ENCODE measurements at places on chromosomes 1 and 21. TPM values are rescaled to one million over a fixed set of nuclear protein-coding genes. Genes with fewer than 3 reads are reported as not detected.

DNA sequence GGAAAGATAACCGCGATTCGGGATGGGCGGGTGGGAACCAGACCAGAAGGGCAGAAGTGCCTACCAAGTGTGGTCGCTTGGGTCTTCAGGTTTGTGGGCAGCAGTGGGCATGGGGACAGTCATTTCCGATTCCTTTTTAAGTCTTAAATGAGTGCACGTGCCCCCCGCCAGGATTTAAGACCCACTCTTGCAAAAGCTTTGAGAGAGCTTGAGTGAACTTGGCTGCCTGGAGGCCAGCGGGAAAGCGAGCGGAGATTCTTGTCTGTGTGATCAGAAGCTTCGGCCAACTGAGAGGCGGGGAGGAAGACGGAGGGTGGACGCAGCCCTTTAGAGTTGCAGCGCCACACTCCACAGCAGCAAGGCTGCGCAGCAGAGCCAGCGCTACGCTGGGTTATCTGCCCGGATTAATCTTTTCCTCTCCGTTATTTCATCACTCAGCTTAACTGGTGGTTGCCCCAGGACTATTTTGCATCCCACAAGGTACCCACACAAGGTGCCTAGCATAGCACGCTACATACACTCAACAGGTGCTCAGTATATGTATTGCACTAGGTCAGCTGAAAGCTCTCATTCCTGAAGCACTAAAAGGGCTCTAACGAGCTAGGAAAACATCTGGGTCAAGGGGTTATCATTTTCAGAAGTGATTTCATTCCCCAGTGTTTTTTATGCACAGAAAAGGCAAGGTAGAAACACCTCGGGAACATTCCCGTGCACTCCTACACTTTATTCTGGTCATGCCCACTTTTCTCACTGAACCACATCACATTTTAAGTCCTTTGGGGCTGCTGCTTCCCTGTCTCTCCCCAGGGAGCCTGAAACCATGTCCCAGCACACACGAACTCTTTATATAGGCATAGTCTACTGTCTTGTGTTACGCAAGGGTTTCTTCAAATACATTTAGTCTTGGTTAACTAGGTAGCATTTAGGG is 1.5 kb upstream of the BATF3 start:
- peak; percentile 21 for DNase-seq

The AMY1B gene
- total RNA-seq = not detected

DNA sequence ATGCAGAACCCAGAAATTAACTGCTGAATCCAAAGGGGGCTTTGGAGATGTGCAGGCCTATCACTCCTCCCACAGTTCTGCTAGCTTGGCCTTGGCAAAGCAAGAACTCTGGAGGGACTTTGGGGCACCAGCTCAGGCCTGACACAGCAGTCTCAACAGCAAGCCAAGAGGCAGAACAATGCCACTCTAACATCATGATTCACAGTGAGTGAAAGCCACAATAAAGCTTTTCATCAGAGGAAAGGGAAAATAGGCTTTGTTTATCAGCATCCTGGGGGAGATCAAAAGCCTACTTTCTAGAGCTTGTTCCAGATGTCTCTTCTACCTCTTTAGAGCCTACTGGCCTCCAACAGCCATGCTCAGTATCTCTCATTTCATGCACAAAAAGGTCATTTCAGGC is 283.4 kb downstream of the KCNH1 start:
- no peak for DNase-seq

- DNase-seq = no peak
Measured at GRCh38 chr1:205528887-205529825, 24.7 kb downstream of the CDK18 start.

GRCh38 chr21:30408782-30409494 is 13.1 kb downstream of the KRTAP13-1 start:
- no peak for DNase-seq

DNA sequence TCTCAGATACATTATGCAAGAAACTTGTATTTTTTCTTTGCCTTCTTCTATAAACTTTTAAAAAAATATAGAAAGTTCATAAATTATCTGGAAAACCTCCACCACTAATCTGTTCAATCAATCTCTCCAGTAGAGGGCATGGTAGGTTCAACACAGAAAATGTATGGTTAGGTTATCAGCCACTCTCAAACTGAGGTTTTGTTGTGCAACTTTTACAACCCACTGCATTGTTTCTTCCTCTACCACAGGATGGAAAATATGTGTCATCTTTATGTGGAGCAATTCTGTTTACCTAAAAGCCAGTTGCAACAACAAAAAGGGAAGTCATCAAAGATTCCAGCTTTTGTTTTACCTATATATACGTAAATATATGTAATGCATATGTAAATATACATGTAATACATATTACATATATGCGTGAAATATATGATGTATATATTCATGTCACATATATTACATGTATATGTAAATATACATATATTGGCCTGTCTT is 3.0 kb upstream of the RGS2 start:
- DNase-seq = no peak

The CCDC190 gene
- not detected for total RNA-seq

The PODN gene
- total RNA-seq = 116 TPM

DNA sequence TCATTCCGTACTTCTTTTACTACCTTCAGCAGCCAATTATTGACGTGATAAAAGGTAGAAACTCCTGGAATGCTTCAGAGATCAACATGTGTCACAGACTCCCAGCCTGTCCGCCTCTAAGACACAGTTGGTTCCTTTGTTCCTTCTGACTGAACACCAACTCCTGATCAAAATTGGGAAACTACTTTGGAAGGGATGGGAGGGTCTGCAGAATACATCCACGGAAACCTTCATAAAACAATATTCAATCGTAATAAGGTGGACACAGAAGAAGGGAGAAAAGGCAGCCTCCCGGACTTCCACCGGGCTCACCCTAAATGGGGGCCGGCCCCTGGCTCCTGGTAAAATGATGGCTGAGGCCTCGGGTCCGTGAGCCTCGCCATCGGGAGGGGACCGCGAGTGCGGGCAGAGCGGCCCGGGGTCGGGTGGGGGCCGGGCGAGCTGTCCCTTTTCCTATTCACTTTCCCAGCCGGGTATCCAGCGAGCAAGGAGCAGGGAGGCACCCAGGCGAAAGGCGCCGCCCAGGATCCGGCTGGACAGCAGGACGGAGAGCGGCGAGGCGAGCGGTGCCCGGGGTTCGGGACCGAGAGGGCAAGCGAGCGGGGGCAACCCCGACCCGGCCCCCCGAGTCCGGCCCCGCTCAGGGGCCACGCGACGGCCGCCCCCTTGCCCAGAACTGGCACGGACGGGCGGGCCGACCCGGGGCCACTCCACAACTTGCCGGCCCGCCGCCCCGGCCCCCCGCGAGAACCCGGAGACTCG is 805 bp downstream of the NRIP1 start:
- DNase-seq = no peak

DNA sequence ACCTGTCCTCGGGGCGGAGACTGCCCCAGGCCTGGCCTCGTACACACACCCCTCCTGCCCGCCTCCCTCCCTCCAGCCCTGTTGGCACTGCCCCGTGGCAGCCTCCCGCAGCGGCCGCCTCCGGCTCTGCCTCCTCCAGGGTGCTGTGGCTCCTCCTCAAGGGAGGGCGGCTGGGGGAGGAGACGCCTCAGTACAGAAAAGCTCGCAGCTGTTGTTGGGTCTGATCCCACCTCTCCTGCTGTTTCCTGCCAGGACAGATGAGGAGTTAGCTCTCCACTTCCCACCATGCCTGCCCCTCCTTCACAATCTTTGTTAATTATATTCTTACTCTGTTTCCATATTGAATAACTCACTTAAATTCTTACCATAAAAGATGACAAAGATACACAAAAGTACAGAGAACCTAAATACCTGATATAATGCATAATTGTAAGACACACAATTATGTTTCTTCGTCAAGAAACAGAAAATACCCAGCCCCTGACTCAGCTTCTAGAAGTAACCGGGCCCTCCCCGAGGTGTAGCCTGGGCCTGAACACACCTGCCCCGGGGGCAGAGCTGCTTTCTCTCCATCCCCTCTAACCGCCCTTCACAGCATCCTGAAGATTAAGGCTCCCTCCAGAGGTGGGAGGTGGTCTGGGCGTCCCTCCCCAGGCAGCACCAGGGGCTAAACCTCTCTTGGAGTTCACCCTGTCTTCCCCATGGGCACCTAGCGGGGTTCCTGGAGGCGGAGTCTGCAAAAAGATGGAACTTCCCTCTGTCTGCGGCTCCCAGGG is 30.6 kb upstream of the COL6A1 start:
- no peak for DNase-seq

The KCNC4 gene
- 4.6 TPM for total RNA-seq

- DNase-seq = no peak
Measured at GRCh38 chr1:219020386-219020785, 153.3 kb upstream of the LYPLAL1 start.

The TRIM17 gene
- not detected for total RNA-seq

GRCh38 chr21:26534517-26534916 is 38.6 kb downstream of the CYYR1 start:
- DNase-seq = no peak

GRCh38 chr1:151924691-151925587 is 15.6 kb upstream of the THEM4 start:
- DNase-seq = no peak

DNA sequence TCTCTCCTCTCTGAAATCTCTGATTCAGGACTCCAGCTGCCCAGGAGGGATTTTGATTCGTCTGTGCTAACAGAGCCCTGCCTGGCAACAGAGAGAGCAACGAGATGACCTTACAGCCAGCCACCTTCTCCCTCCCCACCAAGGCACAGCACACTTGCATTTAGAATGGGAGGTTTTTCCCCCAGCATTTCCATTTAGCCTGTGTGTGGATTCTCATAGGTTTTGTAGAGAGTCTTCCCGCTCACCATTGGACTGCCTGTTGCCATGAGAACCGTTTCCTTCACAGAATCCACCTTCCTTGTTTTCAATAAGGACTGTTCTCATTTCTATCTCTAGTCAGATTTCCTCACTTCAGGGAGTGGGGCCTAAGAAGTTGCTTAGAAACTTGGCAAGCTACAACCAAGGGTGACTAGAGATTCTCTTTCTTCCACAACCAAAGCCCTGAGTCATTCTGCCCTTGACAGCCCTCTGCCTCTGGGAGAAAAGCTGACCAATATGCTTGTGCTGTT is 5.8 kb upstream of the IKBKE start:
- DNase-seq = no peak

DNA sequence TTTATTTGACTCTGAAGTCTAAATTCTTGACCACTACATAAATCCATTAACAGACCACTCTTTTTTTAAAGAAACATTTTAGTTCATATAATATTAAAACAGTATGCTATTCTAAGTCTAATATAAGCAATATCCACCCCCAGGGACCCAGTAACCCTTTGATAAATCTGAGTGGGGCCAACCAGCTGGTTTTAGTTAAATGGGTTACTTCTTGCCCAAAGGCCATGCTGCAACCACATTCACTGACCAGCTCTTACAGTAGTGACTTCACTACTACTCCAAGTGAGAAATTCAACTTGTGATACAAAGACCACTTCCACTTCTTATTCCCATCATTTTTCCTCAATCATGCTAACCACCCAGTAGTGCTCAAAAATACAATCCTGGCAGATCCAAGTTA is 20.5 kb downstream of the FUBP1 start:
- no peak for DNase-seq

DNA sequence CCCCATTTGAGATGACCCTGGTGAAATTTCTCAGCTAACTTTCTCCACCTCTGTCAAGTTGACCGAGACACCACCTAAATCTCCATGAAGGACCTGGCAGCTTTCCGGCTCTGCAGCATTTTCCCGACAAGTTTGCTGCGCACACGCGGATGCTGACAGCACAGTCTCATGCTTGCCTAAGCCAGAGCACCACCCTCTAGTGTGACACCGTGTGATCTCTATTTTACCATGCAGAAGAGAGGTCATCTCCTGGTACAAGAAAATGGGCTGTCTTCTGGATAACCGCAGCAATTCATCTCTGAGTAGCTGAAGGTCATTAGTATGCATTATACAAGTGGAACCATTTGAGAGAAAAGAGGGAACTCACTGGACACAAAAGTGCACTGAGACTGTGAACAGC is 38.9 kb upstream of the H6PD start:
- DNase-seq = no peak

DNA sequence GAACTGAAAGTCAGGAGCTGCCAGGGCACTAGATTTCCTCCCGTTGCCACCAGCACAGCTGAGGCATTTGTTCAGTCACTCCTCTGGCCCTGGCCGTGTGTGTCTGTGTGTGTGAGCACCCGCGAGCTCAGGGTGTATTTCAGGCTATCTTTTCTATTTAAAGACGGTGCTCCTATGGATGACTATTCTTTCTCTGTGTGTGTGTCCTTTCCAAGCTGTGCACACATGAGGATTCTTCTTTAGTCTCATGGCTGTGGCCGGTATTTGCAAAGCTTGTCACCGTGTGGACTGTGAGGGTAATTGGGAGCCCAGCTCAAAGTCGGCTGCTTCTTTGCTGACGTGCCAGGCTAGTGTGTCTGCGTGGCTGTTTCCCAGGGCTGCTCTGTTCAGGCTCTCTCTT is 3.0 kb upstream of the KCND3 start:
- no peak for DNase-seq

GRCh38 chr1:162633081-162633762 is 958 bp downstream of the DDR2 start:
- no peak for DNase-seq

GRCh38 chr1:15761366-15762128 is 3.0 kb downstream of the FBLIM1 start:
- no peak for DNase-seq

The MYOCOS gene
- total RNA-seq = not detected

- DNase-seq = no peak
Measured at GRCh38 chr1:73803380-73803779, 394.6 kb downstream of the LRRIQ3 start.

DNA sequence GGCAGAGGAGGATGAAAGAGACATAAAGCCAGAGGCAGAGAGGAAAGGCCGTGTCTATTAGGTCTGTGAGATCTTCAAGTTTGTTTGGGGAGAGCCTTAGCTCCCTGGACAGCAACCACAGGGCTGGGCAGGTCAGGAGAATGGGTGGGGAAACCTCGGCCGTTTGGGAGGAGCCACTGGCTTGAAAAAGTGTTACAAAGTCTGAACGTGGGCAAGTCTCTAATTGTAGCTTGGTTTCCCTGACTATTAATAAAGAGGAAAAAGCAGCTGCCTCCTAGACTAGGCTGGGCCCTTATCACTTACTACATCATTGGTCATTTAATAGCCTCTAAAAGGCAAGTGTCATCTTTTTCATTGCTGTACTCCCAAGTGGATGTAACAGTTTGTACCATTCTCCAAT is at the start of gene CCDC17:
CCDC17 (minus strand) TSS at position 83 of the 400 bp plus-strand sequence. CDS start 145 bp downstream, outside the sequence.
- DNase-seq = no peak

The NBPF4 gene
- not detected for total RNA-seq

DNA sequence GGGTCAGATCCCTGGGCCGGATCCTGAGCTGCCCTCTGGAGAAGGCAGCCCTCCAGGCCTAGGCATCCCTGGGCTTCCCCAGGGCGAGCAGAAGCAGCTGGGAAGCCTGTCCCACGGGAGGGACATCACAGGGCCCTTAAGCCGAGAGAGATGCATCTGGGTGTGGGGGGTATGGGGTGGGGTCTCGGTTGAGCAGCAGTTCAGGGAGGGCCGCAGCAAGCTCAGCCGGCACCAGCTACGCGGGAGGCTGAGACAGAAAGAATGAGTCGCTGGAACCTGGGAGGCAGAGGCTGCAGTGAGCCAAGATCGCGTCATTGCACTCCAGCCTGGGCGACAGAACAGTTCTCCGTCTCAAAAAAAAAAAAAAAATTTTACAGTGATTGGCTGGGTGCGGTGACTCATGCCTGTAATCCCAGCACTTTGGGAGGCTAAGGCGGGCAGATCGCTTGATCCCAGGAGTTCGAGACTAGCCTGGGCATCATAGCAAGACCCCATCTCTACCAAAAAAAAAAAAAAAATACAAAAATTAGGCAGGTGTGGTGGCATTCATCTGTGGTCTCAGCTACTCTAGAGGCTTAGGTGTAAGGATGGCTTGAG is 37.7 kb downstream of the RRP1 start:
- DNase-seq = no peak

The PTPRC gene
- total RNA-seq = 8.4 TPM

Data from esophagus muscularis mucosa (tissue), 4 donors.